ENCODE measurements at places on chromosomes 6 and 20.

DNA sequence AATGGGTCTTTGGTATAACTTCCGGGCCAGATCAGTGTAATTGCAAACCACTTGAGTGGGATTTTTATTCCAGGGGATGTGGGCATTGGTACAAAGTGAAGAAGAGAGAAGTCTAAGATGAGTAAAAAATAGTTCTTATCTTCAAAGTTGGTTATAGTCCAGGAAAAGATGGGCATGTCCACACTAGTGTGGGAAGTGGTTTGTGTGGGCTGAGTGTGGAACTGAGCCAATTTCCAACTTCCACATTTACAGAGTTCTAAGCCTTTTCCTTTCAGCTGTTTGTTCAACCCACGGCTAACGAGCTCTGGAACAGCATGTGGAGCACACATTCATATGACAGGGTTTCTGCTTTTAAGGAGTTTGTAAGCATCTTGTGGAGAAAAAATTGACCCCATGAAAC, 72.3 kb upstream of the IFNGR1 start:
- DNase-seq = no peak

- DNase-seq = no peak
These were observed 71.7 kb downstream of the GRM4 start for GRCh38 chr6:34074064-34074742.

GRCh38 chr6:157182503-157183264, 140.6 kb downstream of the TMEM242 start:
- no peak for DNase-seq

DNA sequence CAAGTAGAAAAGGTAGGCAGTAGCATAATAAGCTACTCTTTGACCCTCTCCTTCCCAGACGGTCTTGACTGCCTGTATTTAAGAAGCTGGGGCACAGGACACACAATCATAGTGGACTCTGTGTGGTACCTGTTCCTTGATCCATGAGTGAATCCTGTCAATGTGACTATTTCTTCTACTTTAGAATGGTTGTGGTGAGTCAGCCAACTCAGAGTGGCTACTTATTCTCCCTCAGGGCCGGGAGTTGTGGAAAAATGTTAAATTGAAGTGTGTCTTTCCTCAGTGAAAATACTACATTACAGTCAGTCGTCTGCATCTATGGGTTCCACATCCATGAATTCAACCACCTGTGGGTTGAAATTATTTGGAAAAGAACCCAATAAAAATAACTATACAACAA, 30.8 kb upstream of the PREP start:
- no peak for DNase-seq

DNA sequence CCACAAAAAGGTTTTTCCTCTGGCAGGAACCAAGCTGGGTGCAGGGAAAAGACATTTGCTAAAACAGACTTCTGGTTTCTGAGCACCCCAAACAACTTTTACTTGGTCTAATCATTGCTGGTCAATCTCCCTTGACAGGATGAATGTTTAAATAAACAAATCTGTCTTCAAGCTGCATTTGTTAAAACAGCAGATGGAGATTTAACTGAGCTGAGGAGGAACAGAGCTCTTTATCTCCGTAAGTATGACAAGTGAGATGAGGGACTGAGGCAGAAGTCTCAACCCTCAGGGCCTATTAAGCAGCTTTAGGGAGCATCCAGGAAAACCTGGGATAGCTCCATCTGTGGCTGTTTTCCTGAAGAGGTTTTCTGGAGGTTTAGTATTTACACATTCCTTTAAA, 40.6 kb downstream of the NINL start:
- DNase-seq = no peak

- DNase-seq = no peak
These were observed 1076.4 kb downstream of the HACE1 start for GRCh38 chr6:103783329-103783728.

DNA sequence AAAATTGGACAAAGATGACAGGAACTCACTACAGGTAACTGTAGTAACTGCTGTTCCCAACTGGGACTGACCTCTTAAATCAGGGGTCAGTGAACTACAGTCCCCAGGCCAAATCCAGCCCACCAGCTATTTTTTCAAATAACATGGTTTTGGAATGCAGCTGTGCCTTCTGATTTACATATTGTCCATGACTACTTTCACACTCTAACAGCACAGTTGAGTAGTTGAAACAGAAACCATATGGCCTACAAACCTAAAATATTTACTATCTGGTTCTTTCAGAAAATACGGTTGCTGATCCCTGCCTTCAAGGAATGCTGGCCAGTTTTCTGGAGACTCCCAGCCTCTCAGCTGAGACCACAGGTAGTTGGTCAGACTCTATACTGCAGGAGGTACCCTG, 196.9 kb upstream of the PRND start:
- DNase-seq = no peak

DNA sequence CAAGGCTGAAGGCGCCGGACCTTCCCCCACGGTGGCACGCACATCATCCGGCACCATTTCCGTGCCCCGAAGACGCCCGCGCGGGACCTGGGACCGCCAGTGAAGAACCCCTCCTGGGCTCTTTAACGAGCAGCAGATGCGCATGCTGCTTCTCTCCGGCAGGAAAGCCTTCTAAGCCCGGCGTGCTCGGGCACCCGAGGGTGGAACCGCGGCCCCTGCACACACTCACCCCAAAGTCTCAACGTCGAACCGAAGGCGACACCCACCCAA, 240 bp downstream of the FOXQ1 start:
- no peak for DNase-seq

- DNase-seq = no peak
These were observed 48.4 kb upstream of the ARMC2 start for GRCh38 chr6:108799791-108800190.

- DNase-seq = no peak
These were observed 93.4 kb downstream of the ANKS1A start for GRCh38 chr6:34982424-34982852.

DNA sequence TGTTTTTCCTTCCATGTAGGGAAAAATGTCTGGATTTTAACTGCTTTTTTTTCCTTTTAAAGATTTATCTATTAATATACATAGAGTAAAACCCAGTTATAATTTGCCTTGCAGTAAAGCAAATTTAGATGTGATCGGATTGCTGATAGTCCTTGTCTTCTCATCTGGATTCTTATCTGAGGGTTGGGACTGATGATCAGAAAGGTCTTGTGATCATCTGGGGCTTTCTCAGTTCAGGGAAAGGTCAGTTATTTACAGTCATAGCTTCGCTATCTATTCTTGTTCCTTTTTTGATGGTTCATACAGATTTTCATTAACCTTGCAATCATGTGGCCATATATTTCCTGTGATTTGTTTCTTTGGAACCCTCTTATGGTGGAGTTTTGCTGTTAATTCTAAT, 63.8 kb upstream of the CLDN20 start:
- DNase-seq = no peak

DNA sequence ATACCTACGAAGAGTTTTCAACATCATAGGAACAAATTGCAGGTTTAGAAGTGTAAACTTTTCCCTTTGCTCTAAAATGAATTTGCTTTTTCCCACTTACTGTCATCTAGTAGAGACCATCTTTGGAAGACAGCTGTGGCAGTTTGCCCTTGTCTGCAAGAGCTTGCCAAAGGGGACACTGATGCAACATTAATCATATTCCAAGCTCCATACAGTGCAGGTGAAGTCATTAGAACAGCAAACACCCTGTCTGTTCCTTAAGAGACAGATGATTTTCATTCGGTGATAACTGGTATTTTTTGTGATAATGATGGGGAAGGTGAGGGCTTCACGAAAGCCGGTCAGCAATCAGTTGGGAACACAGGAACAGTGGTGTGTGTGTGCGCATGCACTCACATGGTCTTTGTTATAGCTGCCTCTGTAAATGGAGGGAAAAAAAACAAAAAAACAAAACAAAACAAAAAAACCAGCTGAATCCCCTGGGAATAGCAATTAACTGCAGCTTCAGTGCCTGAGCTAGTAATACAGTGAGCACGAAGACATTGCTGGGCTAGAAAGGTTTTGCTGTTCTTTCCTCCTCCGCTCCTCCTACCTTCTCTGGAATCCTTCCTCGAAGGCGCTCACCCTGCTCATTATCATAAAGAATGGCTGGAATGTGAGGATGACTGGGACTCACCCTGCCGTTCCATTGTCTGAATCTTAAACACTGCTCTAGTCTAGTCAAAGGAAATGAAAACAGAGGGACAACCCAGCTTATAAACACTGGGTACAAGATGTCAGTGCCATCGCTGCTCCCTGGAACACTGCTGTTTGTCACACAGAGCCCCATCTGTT, 35.2 kb upstream of the KIF13A start:
- DNase-seq = no peak

- DNase-seq = no peak
These were observed 181.6 kb upstream of the AKAP12 start for GRCh38 chr6:151058021-151058733.

DNA sequence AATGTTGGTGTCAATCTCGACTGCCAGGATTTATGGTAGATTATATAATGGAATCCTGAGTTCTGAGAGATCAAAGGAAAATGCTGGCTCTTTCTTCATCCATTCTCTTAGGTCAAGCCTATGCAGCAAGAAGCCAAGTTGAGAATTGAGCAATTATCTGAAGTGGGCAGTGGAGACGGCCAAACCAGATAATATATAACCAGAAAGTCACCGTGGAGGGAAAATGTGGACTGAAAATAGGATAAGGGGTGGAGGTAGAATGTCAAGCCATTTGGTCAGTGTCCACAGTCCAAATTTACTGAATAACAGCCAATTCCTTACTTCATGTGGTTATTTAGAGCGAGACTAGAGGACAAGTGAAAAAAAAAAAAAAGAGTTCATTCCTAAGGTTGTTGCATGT, 107.8 kb upstream of the ESR1 start:
- DNase-seq = no peak

- DNase-seq = no peak
These were observed 151.2 kb upstream of the TMEM170B start for GRCh38 chr6:11386323-11386722.

DNA sequence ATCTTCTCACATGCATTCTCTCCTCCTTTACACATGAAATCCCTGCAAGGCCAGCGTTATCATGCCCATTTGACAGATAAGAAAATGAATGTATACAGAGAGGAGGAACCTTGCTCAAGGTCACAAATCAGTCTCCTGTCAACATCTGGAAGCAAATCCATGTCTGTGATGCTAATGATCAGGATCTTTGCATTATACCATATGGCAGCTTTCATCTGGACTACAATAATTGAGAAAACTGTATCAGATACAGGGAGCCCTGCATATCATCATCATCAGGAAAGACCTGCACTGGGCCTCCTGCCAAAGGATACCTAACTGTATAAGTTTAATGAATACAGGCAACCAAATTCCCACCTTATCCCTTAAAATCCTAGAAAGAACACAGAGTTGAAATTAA, 213.7 kb downstream of the PTPRT start:
- no peak for DNase-seq

GRCh38 chr20:10511509-10512251, 76.6 kb downstream of the SLX4IP start:
- peak; percentile 75 for DNase-seq

DNA sequence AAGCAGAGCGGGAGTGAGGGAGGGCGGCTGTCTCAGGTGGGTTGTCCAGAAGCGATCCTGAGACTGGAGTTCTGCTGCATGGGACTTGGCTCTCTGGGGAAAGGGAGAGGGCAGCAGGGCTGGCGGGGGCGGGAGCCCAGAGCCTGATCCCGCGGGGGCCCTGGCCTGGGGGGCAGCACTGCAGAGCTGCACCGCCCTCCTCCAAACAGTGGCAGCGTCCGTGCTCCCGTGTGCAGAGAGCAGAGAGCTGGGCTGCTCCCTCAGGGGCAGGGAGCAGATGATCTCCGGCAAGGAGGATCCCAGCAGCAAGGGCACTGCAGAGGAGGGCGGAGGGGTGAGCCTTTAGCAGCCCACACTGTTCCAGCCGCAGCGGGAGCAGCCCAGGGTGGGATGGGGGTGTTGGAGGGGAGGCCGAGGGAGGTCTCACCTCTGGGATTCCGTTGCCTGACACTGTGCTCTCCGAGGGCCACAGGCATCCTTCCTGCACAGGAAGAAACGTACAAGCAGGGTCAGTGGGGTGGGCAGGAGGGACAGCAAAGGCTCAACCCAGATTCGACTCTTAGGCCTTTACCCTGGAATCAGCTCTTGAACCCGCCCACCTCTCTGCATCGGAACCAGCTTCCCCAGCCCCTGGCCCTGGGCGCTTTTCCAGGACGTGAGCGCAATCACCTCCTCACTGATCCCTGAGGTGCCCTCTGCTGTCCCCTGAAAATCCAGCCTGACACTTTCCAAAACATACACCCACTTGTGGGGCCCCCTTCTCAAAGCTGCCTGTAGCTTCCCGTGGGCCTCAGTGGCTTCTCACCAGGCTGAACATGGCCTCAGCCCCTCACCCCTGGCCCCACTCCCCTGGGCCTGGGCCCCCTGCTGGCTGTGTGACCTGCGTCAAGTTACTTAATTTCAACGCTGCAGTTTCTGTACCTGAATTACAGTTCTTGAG, 32.6 kb upstream of the ZBP1 start:
- DNase-seq = no peak

- no peak for DNase-seq
These were observed 83.9 kb downstream of the GRIK2 start for GRCh38 chr6:101477436-101477835.

DNA sequence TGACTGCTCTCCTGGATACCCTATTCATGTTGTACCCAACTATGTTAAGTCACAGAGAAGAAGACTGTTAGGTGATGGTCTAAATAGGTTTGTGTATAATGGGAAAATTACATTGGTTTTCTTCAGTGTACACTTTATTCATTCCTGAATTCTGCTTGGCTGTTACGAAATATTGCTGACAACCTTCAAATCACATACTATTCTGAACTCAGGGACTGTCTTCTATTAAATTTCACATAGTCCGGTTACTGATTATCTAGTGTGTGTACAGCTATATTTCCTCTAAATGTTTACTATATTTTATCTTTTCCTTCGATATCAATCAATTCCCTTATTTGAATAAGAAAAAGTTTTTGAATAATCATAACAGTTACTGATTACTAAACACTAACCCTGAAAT, 1090.3 kb upstream of the CITED2 start:
- DNase-seq = no peak

DNA sequence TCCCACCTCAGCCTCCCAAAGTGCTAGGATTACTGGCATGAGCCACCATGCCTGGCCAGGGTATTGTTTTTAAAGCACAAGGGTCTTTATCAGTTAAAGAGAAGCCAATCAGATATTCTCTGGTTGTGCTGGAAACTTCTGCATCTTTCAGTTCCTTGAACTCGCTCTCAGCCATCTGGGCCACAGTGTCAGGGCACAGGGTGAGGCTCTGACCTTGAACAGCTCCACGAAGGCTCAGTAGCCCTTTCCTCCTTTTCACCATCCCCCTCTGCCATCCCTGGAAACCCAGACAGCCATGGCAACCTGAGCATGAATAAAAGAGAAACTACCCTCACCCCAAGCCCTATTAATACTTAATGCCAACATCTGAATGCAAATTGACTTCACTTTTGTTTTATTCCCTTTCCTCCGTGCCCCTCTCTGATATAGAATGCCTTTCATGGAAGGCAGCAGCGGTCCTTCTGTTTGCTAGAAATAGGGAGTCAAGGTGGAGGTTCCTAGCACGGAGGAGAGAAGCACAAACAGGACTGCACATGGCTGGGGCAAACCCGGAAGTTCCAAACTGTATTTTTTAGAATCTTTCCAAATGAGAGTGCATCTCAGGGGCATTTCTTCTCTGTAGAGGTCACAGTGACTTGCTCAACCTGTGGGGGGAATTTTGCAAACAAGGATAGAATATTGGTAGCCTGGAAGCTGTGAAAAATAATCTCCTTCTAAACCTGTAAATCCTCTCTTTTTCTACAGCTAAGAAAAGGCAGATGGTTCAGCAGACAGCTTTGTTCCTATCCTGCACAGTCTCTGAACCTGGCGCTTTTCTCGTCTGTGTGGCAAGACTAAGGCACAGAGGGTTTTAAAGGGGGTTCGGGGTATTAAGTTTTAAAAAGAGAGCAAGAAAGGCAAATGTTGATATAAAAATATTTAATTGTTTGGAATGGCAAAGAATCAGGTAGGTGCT, 176.4 kb upstream of the RREB1 start:
- DNase-seq = no peak

- no peak for DNase-seq
These were observed 59.8 kb upstream of the CARMIL1 start for GRCh38 chr6:25219216-25219916.

Data from stimulated activated CD4-positive, alpha-beta T cell treated with anti-CD3 and anti-CD28 coated beads, Interleukin-4, amount 100 ng/mL, for 4 hours (primary cell).